ENCODE measurements at places on chromosomes 16 and 17.

- peak; percentile 67 for DNase-seq
Measured at GRCh38 chr17:29591146-29591736, 1.7 kb upstream of the ANKRD13B start.

- no peak for DNase-seq
Measured at GRCh38 chr16:57667526-57668262, 412 bp upstream of the ADGRG3 start.

- DNase-seq = no peak
Measured at GRCh38 chr16:54281535-54282201, 4.9 kb downstream of the IRX3 start.

DNA sequence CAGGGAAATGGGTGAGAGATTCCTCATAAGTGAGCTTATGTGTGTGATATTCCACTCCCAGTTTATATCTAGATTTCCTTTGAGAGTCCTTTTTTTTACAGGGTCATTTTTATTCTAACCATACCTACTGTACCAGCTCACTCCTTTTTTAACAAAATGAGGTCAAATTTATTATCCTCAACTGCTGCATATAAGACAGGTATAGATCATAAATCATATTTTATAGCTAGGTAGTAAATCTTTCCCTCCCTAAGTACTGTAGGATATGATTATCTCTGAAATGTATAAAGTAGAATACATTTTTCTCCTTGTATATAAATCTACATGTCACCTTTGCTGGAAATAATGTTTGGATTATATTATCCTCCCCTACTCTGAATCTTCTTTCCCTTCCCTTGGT is 31.5 kb downstream of the AP2B1 start:
- DNase-seq = no peak

DNA sequence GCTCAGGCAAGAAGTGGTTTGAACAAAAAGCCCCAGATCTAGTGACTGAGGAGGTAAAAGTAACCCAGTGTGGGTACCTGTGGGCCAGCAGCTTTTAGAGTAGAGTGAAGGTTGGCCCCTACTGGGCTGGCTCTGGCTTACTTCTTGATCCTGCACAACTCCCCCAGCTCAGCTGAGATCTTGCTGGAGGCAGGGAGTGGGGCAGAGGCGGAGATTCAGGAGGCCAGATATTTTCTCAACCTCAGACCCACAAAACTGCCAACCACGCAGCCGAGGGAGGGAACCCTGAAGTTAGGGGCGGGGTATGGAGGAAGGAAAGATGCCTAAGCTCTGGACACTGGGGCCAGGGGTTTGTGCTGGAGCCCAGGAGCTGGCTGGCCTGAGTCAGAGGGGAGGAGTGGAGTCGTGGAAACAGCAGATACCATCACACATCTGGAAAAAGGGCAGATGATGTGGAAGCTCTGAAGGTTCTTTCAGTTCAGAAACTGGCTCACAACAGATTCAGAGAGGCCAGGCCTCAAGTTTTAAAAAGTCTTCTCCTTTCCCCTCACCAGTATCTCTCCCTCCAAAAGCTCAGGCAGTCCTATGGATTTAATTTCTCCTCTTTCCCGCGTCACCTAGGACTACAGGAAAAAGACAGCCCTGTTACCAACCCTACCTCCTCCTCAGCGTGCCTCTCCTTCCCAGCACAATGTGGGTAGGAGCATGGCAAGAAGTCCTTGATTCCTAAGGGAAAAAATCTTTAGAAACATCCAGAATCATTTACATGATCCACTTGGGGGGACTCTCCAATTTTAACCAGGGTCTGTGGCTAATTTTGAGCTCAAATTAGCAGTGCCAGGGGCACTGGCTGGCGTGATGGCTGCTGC is 48.1 kb downstream of the MYO18A start:
- peak; percentile 85 for DNase-seq

DNA sequence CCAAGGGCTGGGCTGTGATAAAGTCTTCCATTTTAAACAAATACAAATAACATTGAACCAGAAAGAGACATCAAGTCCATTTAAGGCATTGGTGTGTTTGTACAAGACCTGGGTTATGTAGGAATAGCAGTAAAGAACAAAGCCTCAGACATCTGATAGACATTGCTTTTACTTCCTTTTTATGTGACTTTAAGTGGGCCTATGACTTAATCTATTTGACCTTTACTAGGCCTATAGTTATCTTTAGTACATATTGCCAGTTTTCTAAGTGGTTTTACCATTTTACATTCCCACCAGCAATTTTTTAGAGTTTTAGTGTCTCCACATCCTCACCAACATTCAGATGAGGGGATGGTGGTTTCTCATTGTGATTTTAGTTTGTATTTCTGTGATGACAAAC is 298.8 kb downstream of the ZFHX3 start:
- no peak for DNase-seq

- DNase-seq = no peak
Measured at GRCh38 chr16:84917492-84917891, 93.8 kb downstream of the ZDHHC7 start.

DNA sequence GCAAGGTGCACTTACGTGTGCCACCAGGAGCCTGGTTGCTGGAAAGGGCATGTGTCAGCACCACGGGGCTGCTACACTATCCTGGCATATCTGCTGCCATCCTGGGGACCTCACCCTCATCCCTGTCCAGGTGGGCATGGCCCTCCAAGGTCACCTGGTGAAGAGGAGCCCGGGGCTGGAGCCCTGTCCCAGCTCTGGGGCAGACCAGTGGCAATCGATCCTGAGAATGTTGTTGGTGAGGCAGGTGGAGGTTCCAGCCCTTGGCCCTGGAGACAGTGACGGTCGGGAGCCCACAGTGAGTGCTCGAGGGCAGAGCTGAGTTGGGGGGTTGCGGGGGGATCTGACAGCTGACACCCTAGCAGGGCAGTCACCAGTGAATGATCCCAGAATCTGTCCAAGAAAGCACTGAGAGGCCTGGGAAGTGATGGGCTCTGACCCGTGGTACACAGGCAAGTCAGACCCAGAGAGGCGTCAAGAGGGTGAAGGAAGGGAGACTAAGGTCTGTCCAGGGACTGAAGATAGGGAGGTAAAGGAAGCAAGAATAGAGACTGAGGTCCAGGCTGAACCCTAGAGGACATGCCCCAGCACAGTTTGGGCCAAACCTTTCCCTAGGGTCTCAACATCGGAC is 17.6 kb downstream of the POLR3K start:
- DNase-seq = no peak

DNA sequence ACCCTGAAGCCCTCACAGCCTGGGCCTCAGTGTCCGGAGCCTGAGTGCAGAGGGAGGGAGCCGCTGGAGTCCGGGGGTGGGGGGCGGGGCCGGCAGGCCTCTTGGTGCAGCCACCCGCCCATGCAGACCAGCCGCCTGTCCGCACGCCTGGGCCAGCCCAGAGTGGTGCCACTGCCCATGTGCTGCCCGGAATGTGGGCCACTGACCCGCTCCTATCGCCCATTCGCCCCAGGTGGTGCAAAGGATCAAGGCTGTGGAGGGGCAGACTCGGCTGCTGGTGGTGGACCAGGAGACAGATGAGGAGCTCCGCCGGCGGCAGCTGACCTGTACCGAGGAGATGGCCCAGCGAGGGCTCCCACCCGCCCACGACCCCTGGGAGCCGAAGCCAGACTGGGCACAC is 2.6 kb downstream of the NHERF2 start:
- no peak for DNase-seq

GRCh38 chr16:78353640-78354275 is 254.3 kb downstream of the WWOX start:
- DNase-seq = no peak

Measured in fibroblast of skin of scalp (primary cell).